Sigmoid colon (tissue), 7 donors: ENCODE measurements at places on chromosomes 3 and 15.

- no peak for DNase-seq
These were observed 200.8 kb upstream of the GOLGA6L4 start for GRCh38 chr15:84034578-84035398.

DNA sequence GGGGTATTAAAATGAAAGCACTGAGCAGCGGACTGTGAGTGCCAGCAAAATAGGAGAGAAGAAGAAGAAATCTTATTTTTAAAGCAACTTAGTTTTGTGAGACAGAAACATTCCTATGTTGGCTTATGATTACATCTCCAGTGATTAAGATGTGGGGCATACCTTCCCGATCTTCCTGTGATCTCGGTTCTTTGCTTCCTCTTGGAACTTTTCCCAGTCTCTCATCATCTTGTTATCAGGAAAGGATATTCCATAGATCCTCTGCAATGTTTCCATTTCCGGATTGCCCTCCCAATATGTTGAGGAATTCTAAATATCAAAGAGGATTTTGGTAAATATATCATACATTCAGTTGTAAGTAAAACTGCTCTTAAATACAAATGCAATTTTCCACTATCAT is 22.2 kb downstream of the TARS3 start:
- DNase-seq: no peak

GRCh38 chr3:106242781-106243180 is 374.0 kb upstream of the CBLB start:
- no peak for DNase-seq

- no peak for DNase-seq
These were observed 61.9 kb downstream of the TRAK1 start for GRCh38 chr3:42153039-42153438.
